Lower lobe of right lung (tissue), 2 donors: ENCODE measurements at places on chromosomes 12 and 14. TPM values are rescaled to one million over a fixed set of nuclear protein-coding genes. Genes with fewer than 3 reads are reported as not detected.

DNA sequence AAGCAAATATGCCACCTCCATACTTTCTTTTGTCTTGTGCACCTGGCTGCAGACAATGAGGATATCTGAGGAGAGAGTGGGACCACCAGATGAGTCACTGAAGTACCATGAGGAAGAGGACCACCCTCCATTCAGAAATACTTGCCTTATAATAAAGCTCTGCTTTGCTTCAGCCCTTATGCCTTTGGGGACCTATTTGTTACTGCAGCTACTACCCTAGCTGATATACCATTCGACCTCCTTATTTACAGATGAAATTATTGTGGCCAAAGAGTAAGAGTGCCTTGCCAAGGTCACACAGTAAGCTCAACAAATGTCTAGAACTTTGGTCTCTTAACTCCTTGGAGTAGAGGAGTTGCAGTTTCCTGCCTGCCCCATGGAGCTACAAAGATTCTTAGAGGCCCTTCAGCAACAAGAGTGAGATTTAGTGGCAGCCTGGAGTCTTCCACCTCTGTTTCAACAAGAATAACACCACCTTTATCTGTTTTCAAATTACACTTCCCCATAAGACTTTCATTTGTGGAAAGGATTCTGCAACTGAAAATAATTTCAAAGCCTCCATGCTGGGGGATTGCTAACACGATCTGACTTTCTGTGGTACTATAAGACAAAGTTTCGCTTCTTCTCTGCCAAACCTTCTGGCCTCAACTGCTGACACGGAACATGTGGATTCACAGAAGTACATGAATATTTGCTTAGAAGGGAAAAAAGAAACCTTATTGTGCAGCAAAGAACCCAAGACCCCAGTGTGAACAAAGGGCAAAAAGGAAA is 3.6 kb downstream of the CMKLR1 start:
- no peak for DNase-seq

Gene ANKRD33
- not detected for total RNA-seq

Gene SELPLG
- 59.9 TPM for total RNA-seq

Gene PLEKHD1
- total RNA-seq, result 0.47 TPM

DNA sequence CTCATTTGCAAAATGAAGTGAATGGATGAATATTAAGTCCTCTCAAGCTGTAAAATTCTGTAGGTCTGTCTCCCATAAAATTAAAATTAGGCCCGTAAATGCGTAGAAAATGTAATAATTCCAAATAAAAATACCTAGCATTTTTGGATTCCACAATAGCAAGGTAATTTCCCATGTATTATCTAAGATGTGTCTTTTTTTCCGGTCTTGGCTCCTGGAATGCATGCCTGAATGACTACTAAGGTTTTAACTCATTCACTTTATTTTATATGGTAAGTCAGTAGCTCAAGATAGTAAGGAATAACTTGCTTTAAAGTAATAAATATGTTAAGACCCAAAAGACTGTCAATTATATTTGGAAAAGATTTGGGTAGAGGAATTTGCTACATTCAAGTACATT is 11.1 kb downstream of the TXNRD1 start:
- no peak for DNase-seq

Gene LMNTD1
- total RNA-seq, result 2.6 TPM

Gene TUBA1B
- total RNA-seq, result 575 TPM

Gene LBHD2
- total RNA-seq, result not detected
